Activated naive CD4-positive, alpha-beta T cell treated with anti-CD3 and anti-CD28 coated beads for 36 hours (primary cell): ENCODE measurements at places on chromosomes 1 and 21. TPM values are rescaled to one million over a fixed set of nuclear protein-coding genes. Genes with fewer than 3 reads are reported as not detected.
A peak's percentile ranks its signal among the peaks of the same experiment; 100 is the strongest.

- H3K27ac ChIP-seq = no peak overlapping the region
- DNase-seq = peak; percentile 8
- no peaks in the 10 kb centered on the region for H3K4me1 ChIP-seq
- no peaks in the 10 kb centered on the region for H3K36me3 ChIP-seq
- no peaks in the 10 kb centered on the region for H3K27me3 ChIP-seq
- H3K4me3 ChIP-seq = no peak overlapping the region
These were observed 84.9 kb downstream of the CNIH3 start for GRCh38 chr1:224700918-224701531.

GRCh38 chr21:33543505-33544129 lies 779 bp downstream of the SON start:
- peak overlapping the region; percentile 99 for H3K27ac ChIP-seq
- peaks cover 37% of the 10 kb centered on the region for H3K4me1 ChIP-seq
- H3K4me3 ChIP-seq = peak overlapping the region; percentile 90
- H3K27me3 ChIP-seq = no peaks in the 10 kb centered on the region
- peaks cover 43% of the 10 kb centered on the region for H3K36me3 ChIP-seq

GRCh38 chr1:98044766-98045165 lies 123.9 kb upstream of the DPYD start:
- H3K4me1 ChIP-seq = peaks cover 32% of the 10 kb centered on the region
- H3K4me3 ChIP-seq = peak overlapping the region; percentile 76
- no peak for DNase-seq
- H3K27ac ChIP-seq = no peak overlapping the region
- peaks cover 47% of the 10 kb centered on the region for H3K27me3 ChIP-seq

DNA sequence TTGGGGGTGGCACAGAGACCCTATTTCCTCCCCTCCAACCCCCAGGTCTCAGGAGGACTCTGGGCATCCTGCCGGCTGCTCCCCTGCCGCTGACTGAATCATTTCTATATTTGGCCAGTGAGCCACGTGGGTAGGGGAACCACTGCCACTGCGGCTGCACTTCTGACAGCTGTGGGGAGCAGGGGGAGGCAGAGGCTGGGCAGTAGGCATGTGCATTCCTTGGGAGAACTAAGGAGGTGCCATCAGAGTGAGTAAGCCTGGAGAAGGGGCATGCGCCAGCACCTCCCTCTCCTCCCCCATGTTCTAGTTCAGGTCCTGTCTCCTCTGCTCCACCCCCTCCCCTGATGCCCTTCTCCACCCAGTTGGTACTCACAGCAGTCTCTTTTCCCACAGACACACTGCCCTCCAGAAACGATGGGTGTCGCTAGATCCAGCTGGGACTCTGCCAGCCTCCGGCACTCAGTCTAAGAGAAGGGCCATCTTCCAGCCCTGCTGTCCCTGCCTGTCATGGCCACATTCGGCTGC lies 12.0 kb downstream of the PPFIA4 start:
- peaks cover 2% of the 10 kb centered on the region for H3K27me3 ChIP-seq
- H3K4me1 ChIP-seq = no peaks in the 10 kb centered on the region
- no peak overlapping the region for H3K27ac ChIP-seq
- H3K36me3 ChIP-seq = no peaks in the 10 kb centered on the region
- no peak overlapping the region for H3K4me3 ChIP-seq
- DNase-seq = no peak

DNA sequence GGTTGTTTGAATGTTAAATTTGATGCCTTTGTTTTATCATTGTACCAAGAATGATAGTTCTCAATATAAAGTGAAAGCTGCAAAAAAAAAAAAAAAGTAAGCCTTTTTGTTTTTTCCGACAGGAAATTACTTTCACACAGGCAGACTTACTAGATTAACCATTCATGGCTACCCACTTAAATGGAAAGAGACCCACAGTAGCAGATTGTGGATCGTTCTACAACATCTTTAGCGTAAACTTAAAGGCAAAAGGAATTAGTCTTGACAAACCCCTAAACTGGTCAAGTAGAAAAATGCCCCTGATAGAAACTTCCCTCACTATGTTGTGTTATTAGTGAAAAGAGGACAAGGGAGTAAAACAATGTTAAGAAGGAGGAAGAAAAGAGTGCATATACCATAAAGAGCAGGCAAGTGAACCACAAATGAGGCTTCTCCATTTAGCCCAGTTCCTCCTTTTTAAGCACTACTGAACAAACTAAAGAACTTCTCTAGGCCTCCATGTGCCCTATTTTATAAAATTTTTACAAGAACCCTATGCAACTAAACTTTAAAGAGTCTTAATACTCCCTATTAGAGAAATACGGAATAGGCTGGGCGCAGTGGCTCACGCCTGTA lies 1560.3 kb downstream of the MRPL39 start:
- peak overlapping the region; percentile 50 for H3K27ac ChIP-seq
- H3K36me3 ChIP-seq = no peaks in the 10 kb centered on the region
- DNase-seq = no peak
- peak overlapping the region; percentile 15 for H3K4me3 ChIP-seq

LIN28A gene
- total RNA-seq = not detected

NPHS2 gene
- not detected for total RNA-seq

DCAF6 gene
- 15.4 TPM for total RNA-seq

PCP4 gene
- total RNA-seq = not detected

PTGER3 gene
- total RNA-seq = not detected
